ENCODE measurements at places on chromosomes 2 and 18.
A peak's percentile ranks its signal among the peaks of the same experiment; 100 is the strongest.

DNA sequence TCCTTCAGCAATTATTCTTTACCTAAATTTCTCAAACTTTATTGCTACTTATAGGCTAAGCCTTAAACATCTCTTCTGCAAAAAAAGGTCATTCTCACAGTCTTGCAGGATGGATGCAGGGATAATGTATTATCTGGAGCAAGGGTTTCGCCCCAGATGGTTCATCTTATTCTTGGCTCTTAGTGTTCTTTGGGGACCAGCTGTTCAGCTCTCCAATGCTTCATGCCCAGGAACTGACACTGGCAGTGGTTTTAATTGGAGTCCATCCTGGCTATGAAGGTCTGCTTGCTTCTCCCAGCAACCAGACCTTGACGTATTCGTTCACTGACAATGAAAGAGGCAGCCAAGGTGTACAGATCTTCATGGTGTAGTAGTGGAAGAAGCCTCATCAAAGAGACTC lies 331.9 kb downstream of the SLC8A1 start:
- no peak for DNase-seq

DNA sequence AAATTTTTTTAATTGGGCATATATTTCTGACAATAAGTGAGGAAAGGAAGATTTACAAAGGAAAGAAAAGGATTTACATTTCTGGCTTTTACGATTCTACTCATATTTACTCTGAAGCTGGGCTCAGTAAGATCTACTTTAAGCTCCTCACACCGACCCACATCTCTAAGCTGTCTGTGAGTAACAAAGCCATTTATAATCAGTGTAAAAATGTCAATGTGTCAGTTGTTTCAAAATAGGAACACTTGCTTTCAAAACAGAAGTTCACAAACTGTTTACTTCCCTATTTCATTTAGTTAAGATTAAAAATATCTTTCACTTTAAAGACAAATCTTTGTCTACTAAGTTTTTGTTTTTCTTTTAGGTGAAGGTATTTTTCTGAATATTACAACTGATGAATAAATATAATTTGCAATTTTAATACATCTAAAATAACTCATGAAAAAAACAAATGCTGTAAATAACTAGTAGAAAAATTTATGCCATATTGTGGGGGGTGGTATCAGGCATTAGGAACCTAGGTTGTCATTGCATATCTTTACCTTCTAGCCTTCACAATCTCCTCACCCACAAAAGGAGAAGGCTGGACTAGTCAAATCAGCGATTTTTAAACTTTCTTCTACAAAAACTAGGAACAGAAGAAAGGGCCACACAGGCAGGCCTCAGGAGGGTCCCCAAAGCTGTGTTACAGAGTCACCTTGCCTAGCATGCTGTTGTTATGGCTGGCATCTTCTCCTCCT lies 64.5 kb downstream of the TMEM131 start:
- DNase-seq, result peak; percentile 82

DNA sequence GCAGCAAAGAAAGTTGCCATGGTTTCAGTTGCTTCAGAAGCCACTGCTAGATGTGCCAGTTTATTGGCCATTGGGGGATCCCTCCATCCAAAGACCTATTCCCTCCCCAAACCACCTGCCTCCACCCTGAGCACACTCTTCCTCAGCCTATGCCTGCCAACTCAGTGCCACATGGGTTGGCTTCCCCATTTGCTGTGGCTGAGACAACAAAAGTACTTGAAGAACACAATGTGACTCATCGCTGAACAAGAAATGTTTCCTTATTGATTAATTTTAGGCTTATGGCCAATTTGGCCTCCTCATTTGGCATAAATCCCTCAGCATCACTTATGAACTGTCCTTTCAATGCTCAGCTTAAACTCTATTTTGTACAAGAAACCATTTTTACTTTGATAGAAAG lies 215.9 kb downstream of the TMEM247 start:
- DNase-seq, result peak; percentile 76

DNA sequence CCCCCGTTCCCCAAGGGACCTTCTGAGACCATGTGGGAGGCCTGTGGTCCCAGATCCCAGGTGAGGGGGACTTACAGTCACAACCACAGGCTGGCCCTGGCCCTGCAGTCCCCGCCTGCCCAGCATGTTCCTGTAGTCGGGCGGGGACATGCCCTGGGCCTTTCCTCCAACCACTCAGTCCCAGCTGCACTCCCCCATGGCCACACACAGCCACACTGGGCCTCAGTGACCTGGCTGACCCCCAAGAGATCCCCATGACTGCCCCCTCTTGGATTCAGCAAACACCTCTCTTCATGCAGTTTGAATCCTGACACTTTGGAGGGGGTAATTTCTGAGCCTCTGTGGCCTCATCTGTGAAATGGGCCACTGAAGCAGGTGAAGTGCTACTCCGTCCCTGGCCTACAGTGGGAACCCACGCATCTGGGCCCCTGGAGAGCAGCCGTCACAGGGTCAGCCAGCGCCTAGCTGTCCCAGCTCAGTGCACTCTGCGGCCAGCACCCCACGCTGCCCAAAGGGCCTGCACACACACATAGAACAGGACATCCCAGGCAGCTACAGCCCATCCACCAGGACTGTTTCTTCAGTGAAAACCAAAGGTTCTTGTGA lies 12.7 kb upstream of the ARHGEF4 start:
- no peak for DNase-seq

- DNase-seq, result no peak
Observed at GRCh38 chr2:78521938-78522337, 503.6 kb upstream of the REG3G start.

- no peak for DNase-seq
Observed at GRCh38 chr2:84194949-84195644, 264.0 kb downstream of the SUCLG1 start.

- no peak for DNase-seq
Observed at GRCh38 chr2:16151651-16152050, 211.3 kb downstream of the MYCN start.

DNA sequence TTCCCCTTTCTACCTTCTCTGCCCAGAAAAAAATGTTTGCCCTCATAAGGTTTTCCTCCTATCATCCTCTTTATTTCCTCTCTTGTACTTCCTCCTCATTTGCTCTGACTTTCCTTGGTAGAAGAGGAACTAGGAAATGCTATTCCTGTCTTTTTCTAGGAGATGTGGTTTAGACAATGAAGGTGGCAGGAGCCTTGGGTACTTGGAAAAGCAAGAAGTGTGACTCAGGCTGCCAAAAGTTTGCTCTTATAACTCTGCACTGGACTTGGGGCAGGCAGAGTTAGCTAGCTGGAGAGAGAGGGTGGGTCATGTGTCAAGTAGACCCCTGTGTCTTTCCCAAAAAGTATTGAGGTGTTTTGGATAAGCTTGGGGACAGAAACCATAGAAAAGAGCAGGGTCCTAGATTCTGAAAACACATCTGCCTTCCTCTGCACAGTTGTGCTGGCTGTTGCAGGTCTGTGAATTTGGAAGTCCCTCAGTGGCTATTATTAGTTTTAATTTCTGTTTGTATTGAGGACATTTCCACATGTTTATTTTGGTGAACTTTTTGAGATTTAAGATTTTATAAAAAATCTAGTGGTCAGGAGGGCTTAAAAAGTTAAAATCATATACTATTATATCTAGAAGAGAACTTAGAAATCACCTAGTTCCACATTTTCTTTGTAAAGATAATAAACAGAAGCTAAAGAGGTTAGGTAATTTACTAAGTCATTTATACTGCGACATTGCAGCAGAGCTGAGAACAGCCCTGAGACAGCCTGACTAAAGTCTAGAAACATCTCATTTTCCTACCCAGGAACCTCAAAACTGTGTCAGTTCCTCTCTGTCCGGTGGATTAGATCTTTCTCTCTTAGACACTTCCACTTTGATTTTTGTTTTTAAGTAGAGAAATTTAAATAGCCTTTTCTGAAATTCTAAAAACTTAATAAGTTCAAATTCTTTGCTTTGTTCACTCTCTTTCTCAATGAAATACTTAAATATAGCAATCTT lies 16.0 kb downstream of the INSIG2 start:
- DNase-seq, result peak; percentile 64

DNA sequence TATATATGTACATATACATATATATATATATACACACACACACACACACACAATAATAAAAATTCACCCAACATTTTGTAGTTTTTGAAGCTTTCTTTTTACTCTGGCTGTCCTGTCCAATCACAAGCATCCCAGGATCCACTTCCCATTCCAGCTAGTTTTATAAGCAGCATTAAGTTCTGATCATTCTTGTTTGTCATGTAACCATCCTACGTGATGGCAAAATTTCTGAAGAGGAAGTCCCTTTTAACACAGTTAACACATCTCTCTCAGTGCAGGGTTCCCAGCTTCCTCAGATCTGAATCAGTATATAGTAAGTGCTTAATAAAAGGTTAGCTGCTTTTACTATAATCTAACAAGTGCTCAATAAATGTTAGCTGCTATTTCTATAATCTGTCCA lies 26.4 kb downstream of the MYOM1 start:
- DNase-seq, result peak; percentile 82

DNA sequence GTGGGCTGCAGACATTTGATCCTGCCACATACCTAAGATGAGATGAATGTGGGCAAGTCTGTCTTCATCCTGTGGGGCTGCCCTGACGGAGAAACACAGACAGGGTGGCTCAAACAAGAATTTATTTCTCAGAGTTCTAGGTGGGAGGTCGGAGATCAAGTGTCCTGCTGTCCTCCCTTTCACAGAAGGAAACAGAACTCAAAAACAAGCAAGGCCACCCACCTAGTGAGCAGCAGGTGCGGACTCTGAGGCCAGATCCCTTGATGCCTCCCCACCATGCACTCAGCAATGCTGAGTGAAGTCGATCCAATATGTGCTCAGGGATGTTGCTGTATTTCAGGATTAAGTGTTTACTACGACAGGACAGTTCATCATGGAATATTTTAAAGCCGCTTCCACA lies 63.0 kb upstream of the SNTG2 start:
- DNase-seq, result no peak

DNA sequence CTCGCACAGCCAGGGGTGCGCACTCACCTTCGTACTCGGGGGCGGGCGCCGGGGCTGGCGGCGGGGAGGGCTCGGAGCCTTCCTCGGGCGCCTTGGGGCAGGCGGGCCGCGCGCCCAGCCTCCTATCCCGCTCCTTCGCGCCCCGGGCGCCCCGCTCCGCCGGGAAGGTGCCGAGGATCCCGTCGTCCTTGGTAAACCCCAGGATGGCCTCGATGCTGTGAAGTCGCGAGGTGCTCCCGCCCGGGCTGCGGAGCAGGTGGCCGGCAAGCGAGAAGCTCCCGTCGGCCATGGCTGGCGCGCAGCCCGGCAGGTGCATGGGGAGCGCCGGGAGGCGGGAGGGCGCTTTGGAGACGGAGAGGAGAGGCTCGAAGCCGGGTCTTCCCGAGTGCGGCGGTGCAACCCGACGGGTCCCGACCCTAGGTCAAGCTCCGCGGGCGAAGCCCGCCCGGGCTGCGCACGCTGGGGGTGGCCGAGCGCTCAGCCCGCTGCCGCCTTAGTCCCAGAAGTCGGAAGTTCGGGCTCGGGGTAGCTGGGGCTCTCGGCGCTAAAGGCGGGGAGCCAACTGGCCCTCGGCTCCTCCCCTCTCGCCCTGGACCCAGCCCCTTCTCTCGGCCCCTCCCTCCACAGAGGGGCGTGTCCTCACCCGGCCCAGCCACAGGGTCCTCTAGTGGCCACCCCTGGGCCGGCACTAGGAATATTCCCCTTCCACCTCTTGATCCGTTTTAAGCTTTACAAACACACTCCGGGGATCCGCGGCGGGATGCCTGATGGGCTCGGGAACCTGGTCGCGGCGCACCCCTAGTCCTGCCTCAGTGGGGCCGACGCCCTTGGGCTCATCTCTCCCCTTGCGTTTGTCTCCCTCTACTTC lies at the start of gene RAX:
Gene RAX, minus strand, starts transcription at position 564 of the 868 bp plus-strand sequence. Its CDS starts 248 bp downstream, at position 316.
- DNase-seq, result peak; percentile 50

GRCh38 chr2:74576211-74576862 lies 21.8 kb downstream of the DOK1 start:
- DNase-seq, result peak; percentile 75

DNA sequence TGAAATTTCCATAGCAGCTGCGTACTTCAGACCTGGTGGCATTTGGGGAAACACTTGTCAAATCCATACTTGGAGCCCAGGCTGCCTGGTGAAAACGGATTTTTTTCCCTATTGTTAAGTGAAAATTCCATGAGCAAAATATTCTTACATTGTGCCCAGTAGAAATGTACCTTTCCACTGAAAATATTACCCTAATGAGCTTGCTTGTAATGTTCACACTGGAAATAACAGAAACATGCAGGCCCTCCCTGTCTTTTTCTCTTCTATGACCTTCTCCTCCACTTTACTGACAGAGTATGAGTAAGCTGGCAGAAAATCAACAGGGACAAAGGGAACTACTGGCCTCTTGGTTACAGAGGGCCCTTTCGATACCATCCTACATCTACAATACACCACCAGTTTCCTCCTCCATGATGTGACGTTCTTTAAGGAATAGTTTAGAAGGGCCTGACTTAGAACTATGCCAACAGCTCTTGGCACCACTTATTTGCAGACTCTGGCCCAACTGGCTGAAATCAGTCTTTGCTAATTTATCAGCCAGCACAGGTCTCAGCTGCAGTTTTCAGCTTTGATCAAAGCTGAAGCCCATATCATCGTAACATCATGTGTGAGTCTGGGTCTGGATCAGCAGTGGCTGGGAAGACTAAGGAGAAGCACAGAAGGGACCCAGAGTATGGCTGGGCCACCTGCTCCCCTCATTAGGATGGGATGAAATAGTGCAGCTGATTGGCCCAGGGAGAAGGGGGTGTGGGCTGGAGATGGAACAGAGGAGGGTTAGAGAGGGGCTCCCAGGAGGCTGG lies 272.2 kb upstream of the ID2 start:
- DNase-seq, result peak; percentile 78

DNA sequence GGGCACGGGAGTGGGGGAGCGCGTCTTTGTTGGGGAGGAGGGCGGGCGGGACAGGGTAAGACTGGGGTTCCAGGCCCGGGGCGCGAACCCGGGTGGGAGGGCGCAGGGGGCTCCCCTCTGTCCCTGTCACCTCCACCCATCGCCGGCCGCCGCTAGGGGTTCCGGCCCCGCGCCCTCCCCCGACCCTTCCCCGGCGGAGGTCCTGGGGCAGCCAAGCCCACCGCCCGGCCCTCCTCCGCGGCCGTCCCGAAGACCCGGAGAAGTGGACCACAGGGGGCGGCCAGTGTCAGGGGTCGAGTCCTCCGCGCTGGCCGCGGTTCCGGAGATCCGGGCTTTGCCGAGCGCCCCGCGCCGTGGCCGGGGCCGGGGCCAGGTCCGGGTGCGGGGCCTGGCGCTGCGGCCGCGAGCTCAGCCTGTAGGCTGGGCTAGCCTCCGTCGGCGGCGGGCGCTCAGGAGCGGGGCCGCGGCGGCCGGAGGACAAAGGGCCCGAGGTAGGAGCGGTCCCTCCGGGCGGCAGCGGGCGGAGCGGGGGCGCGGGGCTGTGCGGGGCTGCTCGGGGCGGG lies 16.6 kb upstream of the E2F6 start:
- DNase-seq, result no peak

DNA sequence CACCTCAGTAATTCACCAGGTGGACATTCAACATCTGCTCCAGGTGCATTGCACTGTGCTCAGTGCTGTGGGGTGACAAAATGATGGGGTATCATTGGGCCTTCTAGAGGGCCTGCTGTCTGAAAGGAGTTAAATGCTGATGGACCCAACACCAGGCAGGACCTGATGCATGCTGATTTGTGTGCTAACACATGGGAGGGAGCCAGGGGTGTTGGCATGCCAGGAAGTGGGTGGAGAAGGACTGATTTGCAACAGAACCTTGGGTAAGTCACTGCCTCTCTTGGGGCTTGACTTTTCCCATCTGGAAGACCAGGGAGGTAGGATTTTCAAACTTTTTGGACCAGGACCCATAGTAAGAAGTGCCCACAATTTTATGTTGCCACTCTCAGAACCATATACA lies 57.9 kb upstream of the CXCR4 start:
- DNase-seq, result no peak

- DNase-seq, result no peak
Observed at GRCh38 chr18:4391859-4392258, 63.2 kb downstream of the DLGAP1 start.

All from suppressor macrophage (primary cell).